ENCODE measurements at places on chromosomes 3 and 15.
A peak's percentile ranks its signal among the peaks of the same experiment; 100 is the strongest.

- DNase-seq, result no peak
These were observed 76.4 kb downstream of the SPSB4 start for GRCh38 chr3:141127344-141128125.

DNA sequence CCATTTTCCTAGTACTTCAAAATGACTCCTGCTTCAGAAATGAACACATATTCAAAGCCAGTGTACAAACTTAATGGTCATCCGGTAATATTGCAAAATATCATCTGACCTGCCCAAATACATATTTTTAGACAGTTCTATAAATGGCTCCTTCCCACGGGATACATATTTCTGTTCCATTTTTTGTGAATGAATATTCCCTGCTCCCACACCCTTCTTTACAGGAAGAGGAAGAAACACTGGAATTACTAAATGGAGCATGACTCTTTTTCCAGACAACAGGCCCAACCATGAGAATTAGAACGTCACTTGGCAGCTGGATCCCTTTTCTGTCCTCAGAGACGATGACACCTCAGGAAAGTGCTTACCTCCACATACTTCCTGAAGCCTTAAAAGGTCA lies 38.0 kb upstream of the CBLB start:
- no peak for DNase-seq

DNA sequence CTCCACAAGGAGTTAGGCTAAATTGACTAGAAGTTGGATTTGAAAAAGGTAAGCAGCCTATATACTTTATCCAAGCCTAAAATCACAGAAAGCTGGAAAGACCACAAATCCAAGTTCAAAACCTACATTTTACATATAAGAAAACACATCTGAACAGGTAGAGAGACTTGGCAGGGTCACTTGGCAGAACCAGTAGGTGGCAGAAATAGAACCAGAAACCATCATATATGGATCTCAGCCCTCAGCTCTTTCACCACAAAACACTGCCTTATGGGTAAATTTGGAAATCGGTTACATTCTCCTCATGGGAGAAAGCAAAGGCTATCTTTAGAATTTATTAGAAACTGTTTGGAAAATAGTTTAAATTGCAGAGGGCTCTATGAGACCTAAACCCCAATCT lies 44.2 kb downstream of the MKRN2 start:
- no peak for DNase-seq

GRCh38 chr3:134651347-134652041 lies 672 bp upstream of the KY start:
- DNase-seq, result no peak

GRCh38 chr3:106425026-106425425 lies 556.2 kb upstream of the CBLB start:
- DNase-seq, result no peak

DNA sequence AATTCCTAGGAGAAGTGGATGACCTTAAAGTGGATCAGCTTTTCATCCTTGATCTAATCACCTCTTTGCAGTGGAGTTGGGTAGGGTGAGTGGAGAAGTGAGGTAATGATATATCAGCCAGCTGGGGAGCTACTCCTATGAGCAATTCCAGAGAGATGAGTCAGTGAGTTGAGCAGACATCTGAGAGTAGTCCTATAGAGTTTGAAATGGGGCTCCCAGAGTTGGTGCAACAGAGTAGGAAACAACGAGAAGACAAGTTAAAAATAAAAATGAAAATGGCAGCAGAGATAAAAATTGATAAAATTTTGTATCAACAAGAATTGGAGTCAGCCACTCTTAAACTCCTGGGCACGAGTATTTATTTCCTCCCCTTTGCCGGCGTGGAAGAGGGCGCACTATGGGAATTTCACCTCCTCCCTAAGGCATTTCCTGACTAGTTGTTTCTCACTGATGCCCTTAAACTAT lies 150.8 kb upstream of the DPH6 start:
- no peak for DNase-seq

DNA sequence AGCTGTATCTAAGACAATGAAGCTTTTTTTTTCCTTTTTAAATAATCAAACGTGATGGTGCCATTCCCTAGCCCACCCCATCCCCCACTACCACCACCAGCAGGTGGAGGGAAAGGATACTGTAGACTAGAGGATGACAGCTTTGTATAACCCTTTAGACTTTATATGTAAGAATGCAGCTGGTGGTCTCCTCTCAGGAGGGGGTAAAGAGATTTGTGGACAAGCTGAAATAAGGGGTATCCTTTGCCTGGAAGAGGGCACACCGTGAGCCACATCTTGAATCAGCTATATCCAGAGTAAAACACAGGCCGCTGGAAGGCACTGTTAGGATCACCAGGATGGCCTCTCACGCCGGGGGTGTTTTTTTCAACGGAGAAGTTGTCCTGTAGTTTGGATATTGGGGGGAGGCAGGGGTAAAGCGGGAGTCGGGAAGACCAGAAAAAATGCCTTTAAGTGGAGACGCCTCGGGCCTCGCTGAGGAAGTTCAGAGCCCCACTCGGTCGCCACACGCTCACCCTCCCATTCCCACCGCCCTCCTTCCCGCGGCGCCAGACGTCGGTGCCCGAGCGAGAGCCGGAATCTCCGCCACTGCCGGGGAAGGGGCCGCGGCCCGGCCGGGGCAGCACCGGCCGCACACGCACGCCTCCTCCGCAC lies 986 bp downstream of the KPNA4 start:
- DNase-seq, result no peak

DNA sequence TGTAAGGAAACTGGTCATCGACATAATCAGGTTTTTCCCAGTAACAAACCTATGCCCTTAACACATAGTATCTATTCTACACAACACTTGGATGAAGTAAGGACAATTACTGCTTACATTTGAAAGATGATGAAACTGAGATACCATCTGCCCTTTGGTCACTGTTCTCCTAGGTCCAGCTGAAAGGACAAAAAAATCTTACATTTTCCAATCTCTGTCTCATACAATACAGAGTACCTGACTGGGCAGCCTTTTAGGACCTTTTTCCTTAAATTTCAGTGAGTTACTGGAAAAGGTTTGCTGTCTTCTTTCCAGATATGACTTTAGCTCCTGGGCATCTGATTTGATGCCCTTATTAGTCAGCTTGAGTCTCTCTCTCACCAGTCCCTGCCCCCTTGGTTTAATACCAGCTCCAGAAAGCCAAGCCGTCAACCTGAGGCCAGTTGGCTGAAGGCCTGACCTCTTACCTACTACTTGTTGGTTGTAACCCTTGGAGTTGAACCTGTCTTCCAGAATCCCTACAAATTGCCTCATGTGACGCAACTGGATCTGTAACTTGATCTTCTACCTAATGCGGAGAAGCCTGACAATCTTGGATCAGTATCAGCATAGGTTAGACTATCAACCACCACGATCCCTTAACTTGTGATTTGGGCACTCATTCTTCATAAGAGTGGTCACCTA lies 355.3 kb upstream of the ZNF385D start:
- DNase-seq, result no peak

- DNase-seq, result no peak
These were observed 69.2 kb upstream of the COL6A5 start for GRCh38 chr3:130276203-130276803.

DNA sequence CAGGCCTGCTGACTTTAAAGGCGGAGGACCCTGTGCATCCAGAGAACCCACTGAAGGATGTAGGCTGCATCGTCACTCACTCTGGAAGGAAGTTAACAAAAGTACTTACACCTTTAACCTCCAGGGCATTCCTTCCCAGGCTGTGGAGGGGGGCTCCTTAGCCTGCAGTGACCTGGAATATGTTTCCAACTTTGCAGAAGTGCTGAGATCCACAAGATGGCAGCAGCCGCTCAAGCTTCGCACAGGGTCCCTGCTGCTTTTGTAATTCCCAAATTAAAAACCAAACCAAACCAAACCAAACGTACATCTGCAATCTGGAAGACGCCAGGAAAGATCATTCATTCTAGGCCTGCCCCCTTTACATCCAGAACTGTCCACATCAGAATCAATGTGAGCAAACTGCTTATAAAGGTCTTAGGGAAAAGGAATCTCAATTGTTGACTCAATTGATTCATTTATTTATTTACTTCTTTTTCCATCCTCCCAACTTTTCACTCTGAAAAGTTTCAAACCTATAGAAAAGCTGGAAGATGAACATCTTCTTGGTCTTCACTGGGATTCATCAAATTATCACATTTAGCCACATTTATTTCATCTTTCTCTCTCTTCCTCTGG lies 70.5 kb upstream of the KLHL25 start:
- DNase-seq, result peak; percentile 38

DNA sequence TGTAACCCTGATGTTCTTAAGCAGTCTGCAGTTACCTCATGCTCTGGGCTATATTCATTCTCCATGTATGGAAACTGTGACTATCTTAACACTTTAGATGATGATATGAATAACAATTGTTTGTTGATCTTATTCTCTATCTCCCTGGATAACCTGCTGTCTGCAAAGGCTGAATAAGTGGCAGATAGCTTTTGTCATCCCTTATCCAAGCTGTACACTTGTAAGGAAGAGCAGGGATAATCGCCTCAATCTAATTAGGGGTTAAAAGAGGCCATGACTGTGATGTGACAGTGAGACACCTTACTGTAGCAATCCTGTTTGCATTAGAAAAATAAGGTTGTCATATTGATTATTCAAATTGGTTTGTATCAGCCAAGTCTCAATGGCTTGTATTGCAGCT lies 123.9 kb downstream of the RSRC1 start:
- no peak for DNase-seq

DNA sequence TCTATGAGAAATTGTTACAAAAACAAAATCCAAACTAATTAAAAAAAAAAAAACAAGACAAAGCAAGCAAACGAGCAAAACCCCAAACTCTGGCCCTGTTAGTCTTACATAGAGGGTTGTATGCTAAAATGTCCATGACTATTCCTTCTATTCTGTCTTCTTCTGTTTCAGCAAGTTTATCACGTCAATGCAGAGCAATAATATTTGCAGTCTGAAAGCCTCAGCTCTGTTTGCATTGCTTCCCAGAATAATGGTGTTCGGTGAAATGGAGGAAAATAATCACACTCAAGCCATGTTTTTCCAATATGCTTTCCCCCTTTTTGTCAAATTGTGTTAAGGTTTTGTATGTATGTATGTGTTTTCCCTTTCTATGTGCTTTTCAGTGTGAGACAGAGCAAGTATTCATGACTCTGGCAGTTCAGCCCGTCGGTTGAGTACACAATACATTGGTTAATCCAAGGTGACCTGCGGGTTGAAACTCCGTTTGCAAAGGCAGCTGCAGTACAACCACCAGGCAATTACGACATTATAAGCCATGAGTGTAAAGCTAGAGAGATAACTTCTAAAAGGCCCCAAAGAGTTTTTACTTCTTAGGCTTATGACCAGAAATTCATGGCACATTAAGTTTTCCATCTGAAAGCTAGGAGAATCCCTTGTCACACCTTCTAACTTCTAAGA lies 34.9 kb upstream of the MAGI1 start:
- DNase-seq, result no peak

DNA sequence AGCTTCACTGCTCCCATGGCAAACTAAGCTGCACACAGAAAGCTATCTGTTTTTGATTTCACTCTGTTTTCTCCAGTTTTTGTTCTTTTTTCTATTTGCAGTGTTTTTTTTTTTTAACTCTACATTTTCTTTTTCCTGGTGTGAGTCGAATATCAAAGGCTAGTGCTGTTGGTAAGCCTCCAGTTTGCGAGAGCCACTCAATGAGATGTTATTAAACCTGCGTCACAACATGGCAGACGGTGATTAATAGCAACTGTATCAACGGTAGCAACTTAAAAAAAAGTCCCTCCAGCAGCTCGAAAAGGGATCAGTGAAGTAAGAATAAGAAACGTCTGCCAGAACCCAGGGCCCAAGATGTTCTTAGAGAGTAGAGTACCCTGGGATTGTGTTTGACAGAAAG lies 84.1 kb downstream of the MEIS2 start:
- DNase-seq, result no peak

- no peak for DNase-seq
These were observed 271.9 kb downstream of the SUCLG2 start for GRCh38 chr3:67382536-67382935.

GRCh38 chr3:119194237-119195150 lies 21.1 kb downstream of the UPK1B start:
- no peak for DNase-seq

DNA sequence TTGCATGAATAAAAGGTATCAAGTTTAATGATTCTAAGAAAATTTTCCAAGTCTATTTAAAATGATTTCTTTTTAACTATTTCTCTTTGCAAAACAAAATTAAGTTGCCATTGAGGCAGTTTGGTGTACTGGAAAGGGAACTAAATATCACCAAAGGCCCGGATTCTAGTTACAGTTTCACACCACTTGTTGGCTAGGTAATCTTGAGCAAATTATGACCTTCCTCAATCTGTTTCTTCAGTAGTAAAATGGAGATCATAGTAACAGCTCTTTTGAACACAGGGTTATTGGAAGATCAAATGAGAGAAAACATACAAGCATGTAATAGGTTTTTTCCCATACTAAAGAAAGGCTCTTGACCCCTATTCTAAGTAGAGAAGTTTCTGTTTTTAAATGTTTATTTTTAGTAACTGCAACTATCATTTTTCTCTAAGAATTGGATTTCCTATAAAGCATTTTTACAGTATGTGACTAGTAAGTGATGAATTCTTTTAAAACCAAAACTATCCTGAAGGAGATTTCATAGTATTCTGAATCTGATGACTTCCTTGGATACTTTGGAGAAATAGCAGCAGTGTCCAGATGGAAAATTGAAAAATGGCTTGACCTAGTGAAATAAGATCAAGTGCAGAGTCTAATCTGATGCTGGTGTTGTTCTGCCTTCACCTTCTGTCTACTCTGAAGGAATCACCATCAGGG lies 15.7 kb downstream of the SCAANT1 start:
- no peak for DNase-seq

- peak; percentile 41 for DNase-seq
These were observed 27.6 kb downstream of the LMCD1 start for GRCh38 chr3:8529181-8529637.

- DNase-seq, result no peak
These were observed 911 bp downstream of the CCRL2 start for GRCh38 chr3:46407970-46408369.

GRCh38 chr3:4517643-4518311 lies 24.6 kb downstream of the ITPR1 start:
- no peak for DNase-seq

GRCh38 chr3:124916837-124917409 lies 17.6 kb downstream of the MUC13 start:
- no peak for DNase-seq

DNA sequence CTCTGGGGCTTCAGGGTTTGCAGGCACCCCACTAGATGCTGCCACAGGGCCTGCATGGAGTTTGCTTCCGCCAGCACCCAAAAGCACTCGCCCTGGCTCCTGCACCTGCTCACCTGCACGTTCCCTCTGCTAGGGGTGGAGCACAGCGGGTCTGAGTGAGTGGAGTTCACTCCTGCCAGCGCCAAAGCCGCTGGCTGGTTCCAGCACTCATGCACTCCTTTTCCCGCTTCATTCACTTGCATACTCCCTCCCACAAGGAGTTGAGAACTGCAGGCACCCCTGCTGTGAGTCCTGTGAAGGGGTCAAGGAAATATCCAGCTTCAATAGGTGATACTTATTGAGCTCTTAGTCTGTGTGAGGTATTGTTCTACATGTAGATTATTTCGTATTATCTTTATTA lies 537.5 kb downstream of the NR2F2 start:
- no peak for DNase-seq

DNA sequence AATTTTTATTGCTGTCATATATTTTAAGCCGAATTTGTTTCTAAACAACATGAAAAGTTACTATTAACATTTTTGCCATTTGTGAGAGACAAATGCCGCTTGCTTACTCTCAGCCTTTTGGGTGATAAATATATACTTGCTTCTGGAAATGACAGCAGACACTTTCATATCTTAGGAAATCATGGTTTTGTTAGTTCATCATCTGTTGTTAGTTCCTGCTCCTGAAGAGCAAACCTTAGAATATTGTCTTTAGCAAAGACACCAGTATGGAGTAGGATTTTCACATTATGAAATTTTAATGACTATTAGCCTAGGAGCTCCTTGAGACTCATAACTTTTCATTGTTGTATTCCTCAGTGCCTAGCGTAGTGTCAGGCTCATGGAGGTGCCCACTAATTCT lies 36.0 kb downstream of the RAB8B start:
- DNase-seq, result no peak
